Cortex of kidney (tissue), 1 donor: ENCODE measurements at places on chromosomes 3 and 15.

GRCh38 chr3:46987743-46988401 is 8.4 kb downstream of the NBEAL2 start:
- DNase-seq, result no peak

DNA sequence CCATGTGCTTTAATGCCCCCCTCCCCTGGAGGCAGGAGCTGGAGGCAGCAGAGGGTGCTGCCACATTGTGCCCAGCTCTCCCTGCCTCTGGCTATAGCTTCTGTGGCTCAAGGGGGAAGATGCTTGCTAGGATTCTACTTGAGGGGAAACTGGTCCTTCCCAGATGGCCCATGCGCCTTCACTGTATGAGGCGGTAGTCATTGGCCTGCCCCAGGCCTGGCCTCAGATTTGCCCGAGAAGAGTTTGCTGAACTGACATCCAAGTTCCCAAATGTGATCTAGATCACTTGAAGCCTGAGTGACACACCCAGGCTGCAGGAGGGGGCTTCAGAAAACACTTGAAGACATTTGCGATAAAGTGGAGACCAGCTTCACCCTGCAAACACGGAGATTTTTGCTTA is 4.1 kb downstream of the SYNM start:
- no peak for DNase-seq

DNA sequence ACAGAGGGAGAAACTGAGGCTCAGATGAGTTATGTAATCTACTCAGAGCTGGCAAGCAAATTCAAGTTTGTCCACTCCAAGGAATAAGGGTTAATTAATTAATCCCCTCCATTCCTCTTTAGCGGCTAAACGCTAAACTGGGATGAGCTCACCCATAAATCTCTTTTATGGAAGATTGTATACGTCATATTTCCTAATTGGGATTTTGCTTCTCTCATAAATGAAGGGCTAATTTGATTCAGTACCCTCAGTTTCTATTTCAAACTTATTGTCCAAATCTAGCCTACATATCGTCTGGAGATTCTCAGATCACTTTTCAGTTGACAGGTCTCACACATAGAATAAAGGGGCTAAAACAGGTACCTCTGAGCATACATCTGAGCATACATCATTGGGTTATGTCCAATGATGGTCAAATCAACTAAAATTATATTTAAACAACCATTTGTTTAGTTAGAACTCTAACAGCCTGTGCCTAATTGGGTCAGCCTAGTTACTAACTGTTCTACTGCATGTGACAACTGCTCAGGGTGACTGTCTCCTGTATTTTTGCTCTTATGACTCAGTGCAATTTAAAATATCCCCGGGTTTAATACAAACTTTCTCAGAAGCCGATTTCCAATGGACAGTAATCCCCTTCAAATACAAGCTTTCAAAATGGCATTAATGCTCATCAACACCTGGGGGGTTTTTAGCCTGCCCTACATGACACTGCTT is 57.6 kb upstream of the PLXND1 start:
- no peak for DNase-seq

GRCh38 chr15:40003116-40003916 is 35.7 kb downstream of the SRP14 start:
- DNase-seq, result no peak

DNA sequence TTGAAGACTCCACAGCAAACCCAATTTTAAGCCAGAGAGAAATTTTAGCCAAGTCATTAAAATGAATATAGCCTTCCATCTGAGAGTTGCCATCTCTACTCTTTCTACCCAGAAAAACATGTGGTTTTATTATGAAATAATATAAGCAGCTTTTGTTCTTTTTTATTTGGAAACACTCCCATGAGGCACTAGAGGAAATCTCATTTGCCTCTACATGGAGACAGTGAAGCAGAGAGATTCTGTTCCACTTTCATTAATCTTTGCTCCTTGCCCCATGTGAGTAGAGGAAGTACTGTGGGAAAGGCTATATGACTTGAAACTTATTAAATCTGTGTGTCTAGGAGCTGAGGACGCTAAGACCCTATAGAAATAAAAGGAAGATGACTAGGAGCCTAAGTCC is 111.1 kb downstream of the P3H2 start:
- no peak for DNase-seq

DNA sequence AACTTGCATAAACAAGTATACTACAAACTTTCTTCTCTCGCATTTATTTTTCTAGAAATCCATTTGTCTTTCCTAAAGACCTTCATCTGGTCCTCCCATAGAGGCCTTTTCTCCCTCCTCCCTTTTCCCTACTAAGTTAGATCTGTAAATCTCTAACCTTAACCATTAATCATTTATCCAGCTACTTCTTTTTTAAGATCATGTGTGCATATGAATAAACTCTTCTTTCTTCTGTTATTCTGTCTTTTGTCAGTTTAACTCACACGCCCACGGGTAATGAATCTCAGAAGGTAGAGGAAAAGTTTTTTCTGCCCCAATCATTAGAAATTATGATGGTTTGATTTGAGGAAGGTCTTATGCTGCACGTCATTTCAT is 48.7 kb upstream of the FHIT start:
- no peak for DNase-seq
